ENCODE measurements at places on chromosomes 7 and 10. TPM values are rescaled to one million over a fixed set of nuclear protein-coding genes. Genes with fewer than 3 reads are reported as not detected.

EVX1 gene
- total RNA-seq: not detected

CYP2C19 gene
- total RNA-seq: not detected

PROSER2 gene
- 34.3 TPM for total RNA-seq

SORBS1 gene
- 0.48 TPM for total RNA-seq

RET gene
- total RNA-seq: 0.50 TPM

NEUROG3 gene
- total RNA-seq: not detected

TMEM176A gene
- total RNA-seq: not detected

OSBPL3 gene
- 14.2 TPM for total RNA-seq

MYO3A gene
- total RNA-seq: not detected

TDRD1 gene
- total RNA-seq: not detected

AKR1C1 gene
- 514 TPM for total RNA-seq

LIPK gene
- total RNA-seq: not detected

CLCN1 gene
- total RNA-seq: 0.06 TPM

OPN4 gene
- total RNA-seq: not detected

TNPO3 gene
- total RNA-seq: 47.8 TPM
